ENCODE measurements at places on chromosomes 2 and 18.

GRCh38 chr2:165214093-165214492 lies 10.2 kb upstream of the SCN3A start:
- DNase-seq = peak; percentile 5

GRCh38 chr18:28039691-28040090 lies 137.2 kb downstream of the CDH2 start:
- no peak for DNase-seq

- no peak for DNase-seq
Observed at GRCh38 chr2:169072163-169072925, 3.0 kb downstream of the DHRS9 start.

DNA sequence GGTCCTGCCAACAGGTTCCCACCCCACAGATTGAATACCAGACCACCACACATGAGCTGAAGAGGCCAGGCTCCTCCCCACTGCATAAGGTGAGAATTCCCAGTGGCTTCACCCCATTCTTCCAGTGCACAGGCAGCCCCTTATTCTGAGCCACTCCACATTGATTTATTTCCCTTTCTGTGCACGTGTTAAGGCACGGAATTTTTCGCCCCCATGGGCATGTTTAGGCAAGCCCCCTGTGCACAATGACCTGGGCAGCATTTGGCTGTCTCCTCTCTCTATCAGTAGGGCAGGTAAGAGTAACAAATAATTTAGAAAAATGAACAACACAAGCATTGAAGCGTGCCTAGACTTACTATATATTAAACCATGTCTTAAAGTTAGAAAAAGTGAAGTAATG lies 15.2 kb upstream of the CHAC2 start:
- DNase-seq = no peak

GRCh38 chr2:206232287-206233035 lies 42.0 kb upstream of the ZDBF2 start:
- no peak for DNase-seq

DNA sequence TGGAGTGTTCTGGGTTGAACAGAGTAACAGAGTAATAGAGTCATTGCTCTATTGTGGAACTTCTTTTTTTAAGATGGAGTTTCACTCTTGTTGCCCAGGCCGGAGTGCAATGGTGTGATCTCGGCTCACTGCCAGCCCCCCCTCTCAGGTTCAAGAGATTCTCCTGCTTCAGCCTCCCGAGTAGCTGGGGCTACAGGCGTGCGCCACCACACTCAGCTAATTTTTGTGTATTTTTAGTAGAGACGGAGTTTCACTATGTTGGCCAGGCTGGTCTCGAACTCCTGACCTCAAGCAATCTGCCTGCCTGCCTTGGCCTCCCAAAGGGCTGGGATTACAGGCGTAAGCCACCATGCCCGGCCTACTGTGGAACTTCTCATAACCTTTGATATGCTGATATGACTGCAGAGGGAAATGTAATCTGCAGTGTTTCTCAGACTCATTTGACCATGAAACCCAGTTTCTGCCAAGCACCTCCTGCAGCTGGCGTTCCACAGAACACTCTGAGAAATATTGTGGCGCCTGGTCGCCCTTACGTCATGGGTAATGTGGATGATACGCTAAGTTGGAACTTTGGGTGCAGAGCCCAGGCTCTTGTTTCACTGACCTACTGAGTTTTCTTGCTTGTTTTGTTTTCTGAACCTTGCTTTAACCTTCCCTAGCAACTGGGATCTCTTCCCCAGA lies 213.8 kb downstream of the BCL2 start:
- no peak for DNase-seq

DNA sequence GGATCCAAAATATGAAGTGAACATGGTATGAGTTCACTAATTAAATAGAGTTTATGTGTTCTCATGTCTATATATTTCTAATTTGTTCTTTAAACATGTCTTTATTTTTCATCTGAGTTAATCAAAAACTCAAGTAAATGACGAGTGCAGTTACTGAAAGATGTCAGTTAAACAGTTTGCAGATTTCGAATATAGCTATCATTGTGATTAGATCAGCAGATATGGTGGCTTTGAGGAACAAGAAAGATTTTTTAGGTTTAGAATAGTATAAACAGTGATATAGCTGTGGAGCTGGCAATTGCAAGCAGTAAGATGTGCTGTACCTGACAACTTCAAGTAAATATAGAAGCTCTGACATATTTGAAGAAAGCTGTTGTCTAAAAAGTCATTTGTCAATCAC lies 49.7 kb downstream of the TANK start:
- DNase-seq = no peak

DNA sequence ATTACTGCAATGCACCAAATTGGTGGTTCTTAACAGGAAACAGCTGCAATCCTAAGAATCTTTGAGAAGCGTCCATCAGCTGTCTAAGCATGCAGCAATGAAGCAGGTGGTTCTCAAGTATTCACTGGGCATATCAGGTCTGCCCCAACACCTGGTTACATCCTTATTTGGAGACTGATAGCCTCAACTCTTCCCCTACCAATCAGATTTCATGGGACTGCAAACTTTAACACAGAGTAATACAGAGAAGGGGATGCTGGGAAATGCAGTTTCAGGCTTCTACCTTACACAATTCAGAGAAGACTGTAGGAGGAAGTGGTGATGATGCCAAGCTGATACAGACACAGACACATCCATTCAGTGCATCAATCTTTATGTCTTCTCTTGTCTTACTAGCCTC lies 240.5 kb downstream of the BCL2 start:
- DNase-seq = no peak

DNA sequence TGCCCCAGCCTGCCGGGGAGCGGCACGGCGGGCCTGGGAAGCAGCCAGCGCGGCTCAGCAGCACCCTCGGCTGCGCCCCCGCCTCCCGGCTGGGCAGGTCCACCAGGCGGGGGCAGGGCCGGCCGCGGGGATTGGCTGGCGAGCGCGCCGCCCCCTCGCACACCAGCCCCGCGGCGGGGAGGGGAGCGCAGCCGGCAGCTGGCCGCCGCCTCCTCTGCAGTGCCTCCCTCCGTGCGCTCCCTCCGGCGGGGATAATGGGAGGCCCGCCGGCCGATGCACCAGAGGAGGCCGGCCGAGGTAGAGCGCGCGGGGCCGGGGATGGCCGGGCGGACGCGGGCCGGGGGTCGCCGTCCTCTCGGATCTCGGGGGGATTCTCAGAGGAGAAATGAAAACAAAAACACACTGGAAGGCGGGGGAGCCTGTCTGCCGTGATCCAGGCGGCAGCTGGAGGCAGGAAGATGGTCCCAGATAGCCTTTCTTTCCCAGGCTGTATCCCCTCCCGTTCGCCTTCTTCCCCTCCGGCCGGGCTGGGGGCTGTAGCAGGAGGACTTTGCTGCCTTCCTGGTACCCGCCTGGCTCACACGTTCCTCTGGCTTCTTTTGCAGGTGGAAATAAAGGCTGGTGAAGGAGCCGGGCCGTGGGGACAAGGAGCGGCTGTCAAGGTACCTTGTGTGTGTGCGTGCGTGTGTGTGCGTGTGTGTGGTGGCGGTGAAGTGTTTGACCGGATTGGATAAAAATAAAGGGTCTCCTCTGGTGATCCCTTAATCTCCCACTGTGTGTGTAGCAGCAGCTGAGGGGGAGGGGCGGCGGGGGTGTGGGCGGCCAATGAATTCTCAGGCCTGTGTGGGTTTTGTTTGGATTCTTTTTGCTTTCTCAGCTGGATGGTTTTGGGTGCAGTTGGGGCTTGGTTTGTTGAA lies 18.1 kb downstream of the TET3 start:
- DNase-seq = no peak

- no peak for DNase-seq
Observed at GRCh38 chr2:14712111-14712510, 79.6 kb downstream of the LRATD1 start.

DNA sequence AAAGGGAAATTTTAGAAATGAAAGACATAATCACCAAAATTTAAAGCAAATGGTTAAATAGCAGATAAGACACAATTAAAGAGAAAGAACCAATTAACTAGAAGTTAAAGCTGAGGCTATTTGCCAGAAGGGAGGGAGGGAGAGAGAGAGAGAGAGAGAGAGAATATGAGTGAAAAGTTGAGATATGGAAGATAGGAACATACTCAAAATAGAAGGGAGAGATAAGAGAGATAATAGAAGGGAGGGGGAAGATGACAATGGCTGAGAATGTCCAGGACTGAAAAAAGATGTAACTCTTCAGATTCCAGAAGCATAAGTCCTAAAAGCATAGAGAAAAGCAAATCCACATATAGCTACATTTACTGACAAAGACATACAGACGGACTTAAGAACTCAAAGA lies 17.1 kb upstream of the AAK1 start:
- DNase-seq = no peak

DNA sequence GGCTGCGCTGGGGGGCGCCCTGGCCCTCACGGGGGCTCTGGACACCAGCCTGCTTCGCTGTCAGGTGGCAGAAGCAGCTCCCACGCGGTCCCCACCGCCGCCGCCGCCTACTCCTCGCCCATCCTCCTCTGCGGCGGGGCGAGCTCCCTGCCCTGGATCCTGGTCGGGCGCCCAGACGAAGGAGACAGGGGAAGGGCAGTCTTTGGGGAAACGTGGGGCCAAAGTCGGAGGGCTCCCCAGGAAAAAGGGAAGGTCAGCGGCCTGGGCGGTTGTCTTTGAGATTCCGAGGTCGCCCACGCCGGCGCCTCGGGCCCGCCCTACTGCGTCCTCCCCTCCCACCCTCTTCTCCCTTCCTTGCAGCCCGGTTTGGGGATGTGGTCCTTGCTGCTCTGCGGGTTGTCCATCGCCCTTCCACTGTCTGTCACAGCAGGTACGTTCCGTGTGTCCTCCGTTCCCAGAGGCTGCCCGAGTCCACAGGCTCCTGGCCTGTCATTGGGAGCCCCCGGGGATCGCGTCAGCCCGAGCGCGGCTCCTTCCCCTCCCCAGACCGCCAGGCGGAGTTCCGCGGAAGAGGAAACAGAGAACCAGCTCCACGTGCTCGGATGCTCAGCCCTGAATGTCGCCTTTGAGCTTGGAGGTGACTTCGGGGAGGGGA lies 800 bp downstream of the IL1RL2 start:
- peak; percentile 5 for DNase-seq

DNA sequence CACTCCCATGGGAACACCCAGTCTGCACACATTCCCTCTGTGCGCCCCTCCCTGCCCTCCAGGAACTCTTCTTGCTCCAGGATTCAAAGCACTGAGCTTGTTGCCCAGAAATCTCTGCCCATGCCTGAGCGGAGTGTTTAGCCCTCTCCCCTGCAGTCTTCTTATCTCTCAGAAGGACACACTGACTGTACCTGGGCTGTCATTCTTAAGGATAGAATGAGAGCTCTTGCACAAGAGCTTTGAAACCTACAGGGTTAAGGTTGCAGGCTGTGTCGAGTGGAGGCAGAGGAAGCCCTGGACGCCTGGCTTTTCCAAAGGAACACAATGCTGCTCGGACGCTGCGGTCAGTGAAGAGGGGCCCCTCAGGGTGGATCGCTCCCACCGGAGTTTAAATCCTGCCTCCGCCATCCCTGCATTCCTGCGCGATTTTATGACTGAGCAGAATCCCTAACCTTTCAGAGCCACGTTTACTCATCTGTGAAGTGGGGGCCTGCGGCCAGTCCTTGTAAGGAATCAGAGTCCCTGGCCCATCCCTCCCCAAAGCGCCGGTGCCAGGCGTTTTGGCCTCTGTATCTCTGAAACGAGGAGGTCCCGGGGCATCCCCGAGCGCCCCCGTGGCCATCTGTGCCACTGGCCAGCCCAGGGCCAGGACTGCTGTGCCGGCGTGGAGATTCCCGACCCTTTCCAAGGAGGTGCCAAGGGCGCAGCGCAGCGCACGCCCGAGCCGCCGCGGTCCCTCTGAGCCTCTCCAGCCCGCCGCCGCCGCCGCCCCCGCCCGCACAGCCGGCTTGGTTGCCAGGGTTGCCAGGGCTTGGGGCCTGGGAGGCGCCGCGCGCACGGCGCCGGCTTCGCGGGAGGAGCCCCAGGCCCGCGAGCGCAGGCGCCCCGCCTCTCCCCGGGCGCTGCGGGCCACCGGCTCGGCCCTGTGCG lies 58.9 kb downstream of the FAM168B start:
- no peak for DNase-seq

DNA sequence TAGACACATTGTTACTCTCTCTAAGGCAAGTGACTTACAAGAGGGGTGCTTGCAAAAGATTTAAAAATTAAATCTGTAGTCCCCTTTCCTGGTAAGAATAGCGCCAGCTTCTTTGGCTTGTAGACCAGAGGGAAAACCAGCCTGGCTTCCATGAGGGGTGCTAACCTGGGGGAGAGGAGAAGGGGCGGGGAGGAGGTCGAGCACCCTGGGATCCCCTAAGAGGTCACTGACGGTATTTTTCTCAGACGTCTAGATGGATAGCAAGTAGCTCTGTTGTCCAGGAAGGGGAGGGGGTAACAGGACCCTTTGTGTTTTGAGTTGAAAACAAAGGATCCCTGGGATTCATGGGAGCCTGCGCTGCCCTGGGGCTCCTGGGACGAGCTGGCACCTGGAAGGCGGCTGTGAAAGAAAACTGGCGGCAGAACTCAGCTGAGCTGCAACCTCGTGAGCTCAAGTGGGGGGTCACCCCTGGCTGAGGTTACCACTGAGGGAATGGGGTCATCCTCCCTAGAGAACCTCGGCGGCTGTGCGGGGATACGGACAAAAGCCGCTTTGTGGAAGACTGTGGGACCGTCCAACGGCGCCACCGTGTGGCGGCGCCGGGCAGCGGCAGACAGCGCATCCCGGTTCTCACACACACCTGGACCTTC lies 37.8 kb upstream of the MRPL19 start:
- DNase-seq = no peak

- DNase-seq = no peak
Observed at GRCh38 chr18:2415656-2416055, 155.6 kb downstream of the METTL4 start.

GRCh38 chr2:32806857-32807256 lies 139.9 kb upstream of the LTBP1 start:
- DNase-seq = no peak

DNA sequence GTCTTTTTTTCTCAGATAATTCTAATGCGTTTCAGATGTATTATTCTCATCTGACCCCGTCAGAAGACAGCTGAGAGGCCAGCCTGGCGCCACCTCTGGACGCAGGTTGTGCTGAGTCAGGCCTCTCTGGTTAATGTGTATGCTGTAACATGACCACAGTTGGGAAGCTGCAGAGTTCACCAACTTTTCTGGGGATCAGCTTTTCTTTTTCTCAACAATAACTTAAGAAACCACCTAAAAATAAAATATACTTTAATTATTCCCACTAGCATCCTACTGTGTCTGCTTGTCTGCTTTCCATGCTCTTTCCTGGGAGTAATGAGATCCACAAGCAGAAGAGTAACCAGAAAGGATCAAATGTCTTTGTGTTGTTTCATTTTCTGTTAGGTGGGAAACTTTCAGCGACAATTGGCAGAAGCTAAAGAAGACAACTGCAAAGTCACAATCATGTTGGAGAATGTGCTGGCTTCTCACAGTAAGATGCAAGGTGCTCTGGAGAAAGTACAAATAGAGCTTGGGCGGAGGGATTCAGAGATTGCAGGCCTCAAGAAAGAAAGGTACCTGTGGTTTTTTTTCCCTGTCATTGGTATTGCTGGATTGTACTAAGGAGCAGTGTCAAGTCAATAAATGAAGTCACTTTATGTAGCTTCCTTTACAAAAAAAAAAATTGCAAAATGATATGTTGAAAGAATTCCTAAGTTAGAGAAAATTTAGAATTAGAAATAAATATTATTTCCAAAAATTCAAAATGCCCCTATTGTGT lies 79.8 kb downstream of the CCDC150 start:
- DNase-seq = no peak

Measured in HS-5 (cell line).